Renal pelvis (tissue), 12 donors: ENCODE measurements at places on chromosomes 3 and 15.
A peak's percentile ranks its signal among the peaks of the same experiment; 100 is the strongest.

GRCh38 chr15:56102441-56102840 lies 109.0 kb upstream of the NEDD4 start:
- no peak for DNase-seq

DNA sequence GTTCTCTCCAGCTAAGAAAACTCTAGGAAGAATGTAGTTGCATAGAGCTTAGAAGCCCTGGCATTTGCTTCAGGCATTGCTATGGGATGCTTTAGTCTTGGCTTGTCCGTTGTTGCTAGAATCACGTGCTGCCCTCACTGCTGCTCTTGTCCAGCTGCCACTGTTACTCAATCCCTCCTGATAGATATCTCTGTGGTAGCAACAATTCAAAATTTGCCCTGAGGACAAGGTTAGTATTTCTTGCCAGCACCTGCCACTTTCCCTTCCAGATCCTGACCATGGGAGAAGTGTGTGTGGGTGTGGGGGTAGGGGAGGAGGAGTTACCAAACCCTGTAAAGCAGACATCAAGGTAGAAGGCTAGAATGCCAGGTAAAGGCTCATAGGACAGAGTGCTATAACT lies 113.8 kb downstream of the PPM1L start:
- DNase-seq: no peak

GRCh38 chr15:35047528-35047927 lies 37.6 kb downstream of the NANOGP8 start:
- DNase-seq: no peak

DNA sequence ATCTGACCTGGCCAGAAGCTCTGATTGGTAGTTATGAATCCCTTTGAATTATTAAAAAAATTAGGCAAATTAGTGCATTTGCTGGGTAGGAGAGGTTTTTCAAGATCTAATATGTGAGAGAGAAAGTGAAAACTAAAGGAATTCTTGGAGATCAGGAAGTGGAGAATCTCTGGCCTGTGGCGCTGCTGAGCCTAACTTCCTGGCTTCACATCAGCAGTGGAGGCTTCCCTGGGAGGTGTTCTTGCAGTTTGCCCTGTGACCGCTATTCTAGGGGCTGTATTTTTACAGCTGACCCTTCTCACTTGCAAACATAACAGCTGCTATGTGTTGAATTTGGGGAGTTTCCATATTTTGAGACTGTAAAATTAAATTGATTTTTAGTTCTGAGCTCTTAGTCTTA lies 166.4 kb downstream of the ATG7 start:
- peak; percentile 58 for DNase-seq

- no peak for DNase-seq
These were observed 2.4 kb upstream of the MAGI1 start for GRCh38 chr3:66041116-66041515.

DNA sequence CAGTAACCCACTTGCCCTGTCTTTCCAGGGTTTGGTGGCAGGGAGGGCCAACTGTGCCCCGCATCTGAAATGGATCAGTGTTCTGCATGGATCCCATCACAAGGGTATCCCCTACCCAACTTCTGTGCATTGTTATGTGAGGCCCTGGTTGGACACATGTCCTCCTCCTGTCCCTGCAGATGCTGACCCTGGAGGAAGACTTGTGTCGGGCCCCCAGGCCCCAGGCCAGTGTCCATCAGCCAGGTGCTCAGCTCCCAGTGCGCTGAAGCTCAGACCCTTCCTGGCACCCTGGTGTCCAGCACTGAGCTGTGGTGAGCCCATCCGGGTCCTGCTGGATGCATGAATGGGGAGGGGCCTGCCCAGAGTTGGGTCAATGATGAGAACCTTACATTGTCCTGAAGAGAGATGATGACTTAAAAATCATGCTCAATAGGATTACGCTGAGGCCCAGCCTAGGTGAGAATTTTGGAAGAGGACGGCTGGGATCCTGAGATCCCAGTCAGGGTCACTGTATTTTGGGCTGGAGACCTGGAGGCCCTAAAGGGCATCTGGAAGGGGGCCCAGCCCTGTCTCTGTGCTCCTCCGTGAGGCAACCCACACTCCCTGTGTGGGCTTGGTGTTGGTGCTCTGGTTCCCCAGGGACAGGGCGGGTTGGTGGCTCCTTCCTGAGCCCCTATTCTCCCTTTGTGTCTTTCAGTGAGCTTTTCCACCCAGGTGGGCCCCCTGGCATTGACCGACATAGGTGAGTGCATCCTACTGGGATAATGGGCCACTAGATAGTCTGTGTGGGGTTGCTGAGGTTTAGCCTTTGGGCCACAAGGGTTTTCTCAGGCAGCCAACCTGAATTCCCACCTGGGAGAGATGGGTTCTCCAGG lies 199.1 kb downstream of the UBE3A start:
- DNase-seq: no peak

DNA sequence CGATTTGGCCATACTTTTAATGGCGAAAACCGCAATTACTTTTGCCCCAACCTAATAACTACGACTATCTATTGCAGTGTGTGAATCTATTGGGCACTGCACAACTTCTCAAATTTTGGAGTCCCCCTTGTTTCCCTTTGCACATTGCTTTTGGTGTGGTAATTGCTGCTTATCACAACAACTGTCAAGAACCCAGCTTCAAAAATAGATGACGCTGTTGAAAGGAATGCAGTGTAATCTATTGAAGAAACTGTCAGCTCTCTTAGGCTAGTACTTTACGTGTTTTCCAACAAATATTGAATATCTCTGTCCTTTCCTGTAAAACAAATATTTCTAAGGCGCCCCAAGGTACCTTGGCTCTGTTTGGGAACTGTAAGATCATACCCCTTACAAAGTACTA lies 222.8 kb upstream of the UBE2E2 start:
- no peak for DNase-seq

DNA sequence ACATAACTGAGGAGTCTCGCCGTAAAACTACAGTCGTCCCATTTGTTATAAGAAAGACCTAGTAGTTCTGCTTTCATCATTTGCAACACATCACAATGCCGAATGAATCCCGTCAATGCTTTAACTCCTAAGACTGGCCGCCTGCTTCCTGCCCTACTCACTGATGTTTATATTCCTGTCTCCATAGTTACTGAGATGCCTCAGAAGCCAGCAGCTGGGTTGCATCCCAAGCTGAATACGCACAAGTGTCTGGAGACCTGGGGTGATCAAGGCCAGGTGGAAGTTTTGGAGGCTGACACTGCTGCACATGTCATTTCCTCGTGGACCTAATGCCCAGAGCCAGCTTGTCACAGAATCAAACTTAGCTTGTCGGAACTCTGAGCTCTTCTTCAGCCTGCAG lies 95.2 kb upstream of the UBE2E1 start:
- peak; percentile 84 for DNase-seq

GRCh38 chr3:142216321-142216720 lies 9.1 kb downstream of the GK5 start:
- DNase-seq: no peak

- DNase-seq: peak; percentile 75
These were observed at the start of gene ST6GAL1 for GRCh38 chr3:186930143-186930640. Gene ST6GAL1, plus strand, starts transcription at chr3:186930526. Its CDS starts 112,178 bp downstream, at chr3:187042704.

DNA sequence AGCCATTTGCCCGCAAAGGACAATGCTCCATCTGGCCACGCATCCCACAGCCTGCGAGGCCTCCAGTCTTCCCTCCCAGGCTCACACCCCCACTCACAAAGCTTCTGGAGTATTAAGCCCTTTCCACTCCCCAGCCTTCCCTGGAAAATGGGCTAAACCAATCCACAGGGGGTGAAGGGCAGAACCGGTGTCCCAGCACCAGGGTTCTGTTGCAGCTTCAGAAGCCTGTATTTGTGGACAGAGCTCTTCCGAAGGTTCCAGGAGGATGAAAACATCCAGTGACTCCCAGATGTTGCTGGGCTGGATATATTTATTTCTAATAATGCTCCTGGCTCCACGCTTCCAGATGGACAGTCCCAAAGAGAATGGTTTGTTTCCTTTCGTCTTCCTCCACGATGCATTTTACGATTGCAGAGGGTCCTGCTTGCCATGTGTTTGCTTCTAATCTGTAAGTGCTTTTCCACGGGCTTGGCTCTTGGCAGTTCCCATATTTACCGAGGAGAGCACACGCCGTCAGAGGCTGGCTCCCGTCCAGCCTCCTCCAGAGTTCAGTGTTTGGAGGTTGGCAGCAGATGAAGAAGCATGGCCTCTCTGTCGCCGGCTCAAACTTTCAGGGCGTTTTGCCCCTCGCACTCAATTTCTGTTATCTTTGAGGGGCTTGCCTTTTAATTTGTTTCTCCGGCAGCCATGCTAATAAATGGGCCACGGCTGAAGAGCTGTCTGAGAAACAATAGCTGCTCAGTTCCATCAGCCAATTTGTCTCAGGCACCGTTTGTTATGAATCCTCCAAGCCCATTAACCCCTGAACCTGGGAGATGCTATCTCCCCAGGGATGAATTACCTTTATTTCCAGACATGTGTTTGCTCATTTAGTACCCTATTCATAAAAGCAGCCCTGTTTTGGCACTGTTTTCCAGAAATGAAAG lies 367.9 kb upstream of the PROK2 start:
- DNase-seq: peak; percentile 72

DNA sequence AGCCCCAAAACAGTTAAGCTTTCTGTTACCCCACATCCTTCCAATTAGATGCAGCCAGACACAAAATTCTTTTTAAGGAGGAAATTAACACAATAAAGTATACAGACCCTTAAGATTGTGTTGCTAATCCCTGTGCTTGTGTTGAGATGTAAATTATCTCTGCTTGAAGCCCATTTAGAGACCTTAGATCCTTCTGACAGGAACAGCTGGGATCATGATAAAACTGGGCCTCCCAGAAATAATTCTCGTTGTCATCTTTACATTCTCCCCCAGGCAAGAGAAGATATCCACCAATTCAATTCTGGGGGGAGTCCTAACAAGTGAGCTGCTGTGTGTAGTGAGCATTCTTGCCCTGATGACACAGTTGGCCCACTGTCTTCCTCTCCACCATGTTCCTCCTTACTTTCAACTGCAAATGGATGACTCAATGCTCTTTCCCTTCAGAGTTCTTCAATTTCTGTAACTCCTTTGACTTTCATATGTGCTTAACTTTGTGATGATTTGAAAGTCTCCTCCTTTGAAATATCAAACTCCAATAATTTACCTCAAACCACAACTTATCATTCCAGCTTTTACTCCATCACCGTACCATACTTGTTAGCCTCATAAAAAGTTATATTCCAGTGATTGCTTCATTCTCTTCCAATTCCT lies 186.6 kb downstream of the RAP2B start:
- DNase-seq: no peak

DNA sequence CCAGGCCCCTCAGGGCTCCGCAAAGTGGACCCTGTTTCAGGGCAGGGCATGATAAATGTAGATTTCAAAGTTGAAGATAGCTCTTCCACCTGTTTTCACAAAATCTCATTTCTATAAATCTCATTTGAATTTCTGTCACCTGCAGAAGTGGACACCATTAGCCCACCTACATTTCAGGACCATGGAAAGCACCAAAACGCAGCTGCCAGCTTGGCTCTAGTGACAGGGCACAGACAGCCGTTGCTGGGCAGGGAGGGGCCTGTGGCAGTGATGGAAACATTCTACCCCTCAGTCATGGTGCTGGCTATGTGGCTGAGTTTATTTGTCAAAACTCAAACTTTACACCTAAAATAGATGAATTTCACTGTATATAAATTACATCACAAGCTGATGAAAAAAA lies 40.4 kb downstream of the PRR23E start:
- peak; percentile 49 for DNase-seq

GRCh38 chr3:120646771-120647432 lies 35.1 kb downstream of the HGD start:
- DNase-seq: no peak

GRCh38 chr3:58596834-58597518 lies 19.8 kb upstream of the FAM107A start:
- DNase-seq: no peak

DNA sequence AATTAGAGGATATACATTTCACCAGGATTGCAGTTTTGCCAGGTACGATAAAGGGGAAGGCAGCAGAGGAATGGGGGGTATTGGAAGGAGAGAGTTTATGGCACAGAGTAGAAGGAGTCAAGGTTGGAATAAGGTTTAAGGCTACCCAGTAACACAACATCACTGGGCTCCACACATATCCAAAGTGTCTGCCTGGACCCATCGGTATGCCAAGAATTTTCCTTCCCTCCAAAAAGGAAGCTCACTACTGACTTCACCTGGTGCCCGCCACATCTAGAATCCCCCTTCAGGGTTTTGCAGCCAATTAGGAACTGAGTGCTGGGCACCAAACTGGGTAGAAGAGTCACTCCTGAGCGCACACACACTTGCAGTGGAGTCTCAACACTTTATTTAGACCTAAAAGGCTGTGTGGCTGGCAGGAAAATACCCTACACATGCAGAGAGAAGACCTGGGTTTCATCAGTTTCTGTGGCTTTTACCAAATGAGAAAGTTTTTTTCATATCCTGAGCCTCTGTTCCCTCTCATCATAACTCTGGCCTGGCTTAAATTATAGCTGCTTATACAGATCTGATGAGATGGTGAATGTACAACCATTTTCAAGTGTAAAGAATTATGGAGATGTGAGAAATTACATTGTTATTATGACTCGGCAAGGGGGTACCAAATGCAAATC lies 190.8 kb upstream of the LPP start:
- no peak for DNase-seq

DNA sequence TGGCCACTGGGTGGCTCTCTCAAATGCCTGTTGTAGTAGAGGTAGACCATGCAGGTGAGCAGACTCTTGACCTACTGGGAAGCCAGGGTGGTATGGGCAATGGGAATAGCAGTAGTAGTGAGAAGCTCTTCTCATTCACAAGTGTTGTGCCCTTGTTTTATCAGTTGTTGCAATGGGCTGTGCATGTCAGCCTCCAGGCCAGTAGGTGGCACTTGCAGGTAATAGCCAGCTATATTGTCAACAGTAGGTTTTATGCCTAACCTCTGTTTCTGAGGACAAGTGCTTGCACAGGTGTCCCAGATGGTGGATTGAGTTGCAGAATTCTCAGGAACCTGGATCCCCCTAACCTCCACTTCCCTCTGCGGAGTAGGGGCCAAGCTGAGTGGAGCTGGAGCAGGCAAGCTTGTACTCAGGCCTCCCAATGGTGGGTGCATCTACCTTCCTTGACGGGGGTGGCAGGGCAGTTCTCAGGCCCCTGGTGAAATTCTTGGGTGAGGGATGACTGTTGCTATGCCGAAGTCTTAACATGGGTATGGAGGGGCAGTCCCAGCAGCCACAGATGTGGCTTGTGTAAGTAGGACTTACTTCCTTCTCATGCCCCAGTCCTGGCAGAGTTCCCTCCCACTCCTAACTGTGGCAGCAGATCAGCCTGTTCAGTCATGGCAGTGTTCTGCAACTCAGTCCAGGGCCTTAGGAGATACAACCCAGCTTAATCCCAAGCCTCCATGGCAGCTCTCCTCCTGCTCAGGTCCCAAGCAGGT lies 104.3 kb downstream of the NEO1 start:
- DNase-seq: no peak

GRCh38 chr3:59880717-59881116 lies 830.9 kb upstream of the CFAP20DC start:
- DNase-seq: no peak

GRCh38 chr15:52789601-52790168 lies 451 bp downstream of the ONECUT1 start:
- no peak for DNase-seq

- DNase-seq: no peak
These were observed 26.6 kb upstream of the PAQR5 start for GRCh38 chr15:69272139-69272538.

- DNase-seq: no peak
These were observed 499.6 kb upstream of the GBE1 start for GRCh38 chr3:82261013-82261412.
